ENCODE measurements at places on chromosomes 2 and 18.

DNA sequence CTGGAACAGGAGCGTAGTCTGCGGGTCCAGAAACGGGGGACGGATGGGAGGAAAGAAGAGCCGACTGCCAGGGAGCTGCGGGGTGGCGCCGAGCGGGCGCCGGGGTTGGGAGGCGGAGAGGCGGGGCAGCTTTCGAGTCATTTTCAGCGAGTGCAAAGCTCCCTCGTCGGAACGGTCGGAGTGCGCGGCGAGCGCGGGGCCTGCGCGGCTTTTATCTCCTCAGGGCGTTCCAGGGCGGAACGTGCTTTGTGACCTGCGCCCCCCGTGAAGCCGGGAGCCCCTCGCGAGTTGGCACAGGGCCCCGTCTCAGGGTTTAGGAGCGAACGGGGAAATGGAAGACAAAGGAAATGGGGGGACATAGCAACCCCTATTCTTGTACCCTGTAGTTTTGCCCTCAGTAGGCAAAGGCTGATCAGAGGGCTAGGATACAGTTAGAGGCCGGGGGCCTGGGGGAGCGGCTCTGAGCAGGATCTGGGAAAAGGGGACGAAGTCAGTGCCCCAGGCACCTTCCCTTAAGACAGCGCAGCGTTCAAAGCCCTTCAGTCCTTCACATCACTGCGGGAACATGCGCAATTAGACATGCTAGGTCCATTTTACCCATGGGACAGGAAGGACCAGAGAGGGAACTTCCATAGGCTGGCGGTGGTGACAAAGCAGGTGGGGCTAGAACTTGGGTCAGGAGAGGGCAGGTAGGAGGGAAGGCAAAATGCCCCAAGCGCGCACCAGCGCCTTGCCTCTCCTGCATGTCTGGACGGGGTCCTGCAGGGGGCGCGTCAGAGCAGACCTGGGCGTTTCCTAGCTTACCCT is 60.1 kb upstream of the IL1RL1 start:
- peak; percentile 49 for DNase-seq

- no peak for DNase-seq
Observed at GRCh38 chr18:23238152-23238531, 102.9 kb downstream of the CABLES1 start.

- no peak for DNase-seq
Observed at GRCh38 chr2:112006076-112006410, 49.0 kb upstream of the TMEM87B start.

DNA sequence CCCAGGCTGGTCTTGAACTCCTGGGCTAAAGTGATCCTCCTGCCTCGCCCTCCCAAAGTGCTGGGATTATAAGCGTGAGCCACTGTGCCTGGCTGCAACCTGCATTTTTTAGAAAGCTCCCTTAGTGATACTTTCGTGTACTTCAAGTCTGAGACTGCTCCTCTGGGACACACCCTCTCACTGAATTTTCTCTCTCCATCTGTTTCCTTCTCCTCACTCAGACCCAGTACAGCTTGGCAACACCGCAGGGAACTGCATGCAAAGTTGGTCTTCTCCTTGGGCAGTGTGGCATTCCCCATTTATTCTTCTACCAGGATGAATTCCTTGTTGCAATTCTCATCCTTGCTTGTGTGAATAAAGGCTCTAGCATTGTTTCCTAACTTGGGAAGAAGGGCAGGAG is 175.9 kb downstream of the LPIN1 start:
- DNase-seq = no peak

DNA sequence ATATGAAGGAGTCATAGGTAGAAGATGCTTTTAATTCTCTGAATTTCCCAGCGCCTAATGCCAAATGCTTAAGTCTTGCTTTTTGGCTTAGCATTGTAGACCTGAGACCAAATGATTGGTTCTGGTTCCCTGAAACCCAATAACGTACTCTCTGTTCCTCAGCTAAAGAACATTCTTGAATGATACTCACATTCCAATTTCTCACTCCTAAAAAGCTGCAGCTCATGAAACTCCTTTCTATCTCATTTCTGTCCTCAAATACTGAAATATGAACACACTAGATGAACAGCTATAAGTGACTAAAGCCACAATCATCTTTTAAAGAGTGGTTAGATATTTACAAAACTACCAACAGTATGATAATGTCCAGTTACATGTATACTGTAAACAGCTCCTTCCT is 272.1 kb downstream of the SLC8A1 start:
- no peak for DNase-seq

DNA sequence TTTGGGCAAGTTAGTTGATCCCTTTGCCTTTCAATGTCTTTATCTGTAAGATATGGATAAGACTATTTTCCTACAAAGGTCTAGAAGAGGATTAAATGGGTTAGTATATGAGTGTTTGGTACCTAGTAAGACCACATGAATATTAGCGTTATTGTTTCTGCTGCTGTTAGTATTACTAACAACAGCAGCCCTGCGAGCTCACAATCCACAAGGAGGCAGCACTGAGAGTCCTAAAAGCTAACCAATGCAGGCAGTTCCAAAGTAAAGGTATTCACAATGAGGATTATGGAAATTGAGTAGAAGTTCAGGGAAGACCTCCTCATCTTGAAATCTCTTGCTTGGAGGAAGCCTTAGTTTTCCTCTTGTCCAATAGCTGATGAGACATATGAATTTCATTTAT is 248.9 kb downstream of the TDRD15 start:
- DNase-seq = no peak

DNA sequence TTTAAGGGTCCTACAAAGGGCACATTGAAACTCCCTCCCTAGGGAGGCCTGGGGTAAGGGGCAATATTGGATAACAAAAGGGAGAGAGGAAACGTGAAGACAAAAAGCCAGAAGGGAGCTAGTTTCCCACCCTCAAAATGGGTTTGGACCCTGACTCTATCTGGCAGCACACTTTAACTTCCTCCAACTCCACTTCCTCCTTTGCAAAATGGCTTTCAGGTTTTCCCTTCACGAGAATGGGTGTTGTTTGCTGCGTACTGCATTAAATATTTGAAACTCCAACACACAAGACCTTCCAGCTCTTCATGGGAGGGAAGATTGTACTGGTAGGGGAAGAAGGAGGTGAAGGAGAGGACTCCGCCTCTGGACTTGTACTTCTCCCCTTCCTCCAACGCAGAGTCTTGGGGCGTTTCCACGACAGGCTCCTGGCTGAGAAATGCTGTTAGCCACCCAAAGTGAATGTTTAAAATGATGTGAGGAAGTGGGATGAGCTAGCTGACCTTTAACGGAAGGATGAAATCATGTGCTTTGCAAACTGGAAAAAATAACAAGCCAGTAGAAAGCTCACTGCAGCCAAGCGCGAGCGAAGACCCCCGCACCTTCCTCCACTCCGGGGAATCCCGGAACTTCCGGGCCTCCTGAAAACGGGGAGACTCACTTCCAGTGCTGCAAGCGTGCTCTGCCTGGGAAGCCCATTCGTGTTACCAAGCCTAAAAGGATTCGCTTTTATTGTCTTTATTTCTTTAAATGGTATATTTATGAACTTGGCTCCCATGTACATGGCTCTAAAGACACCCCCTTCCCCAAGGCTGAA is 85.6 kb downstream of the VIT start:
- DNase-seq = no peak

DNA sequence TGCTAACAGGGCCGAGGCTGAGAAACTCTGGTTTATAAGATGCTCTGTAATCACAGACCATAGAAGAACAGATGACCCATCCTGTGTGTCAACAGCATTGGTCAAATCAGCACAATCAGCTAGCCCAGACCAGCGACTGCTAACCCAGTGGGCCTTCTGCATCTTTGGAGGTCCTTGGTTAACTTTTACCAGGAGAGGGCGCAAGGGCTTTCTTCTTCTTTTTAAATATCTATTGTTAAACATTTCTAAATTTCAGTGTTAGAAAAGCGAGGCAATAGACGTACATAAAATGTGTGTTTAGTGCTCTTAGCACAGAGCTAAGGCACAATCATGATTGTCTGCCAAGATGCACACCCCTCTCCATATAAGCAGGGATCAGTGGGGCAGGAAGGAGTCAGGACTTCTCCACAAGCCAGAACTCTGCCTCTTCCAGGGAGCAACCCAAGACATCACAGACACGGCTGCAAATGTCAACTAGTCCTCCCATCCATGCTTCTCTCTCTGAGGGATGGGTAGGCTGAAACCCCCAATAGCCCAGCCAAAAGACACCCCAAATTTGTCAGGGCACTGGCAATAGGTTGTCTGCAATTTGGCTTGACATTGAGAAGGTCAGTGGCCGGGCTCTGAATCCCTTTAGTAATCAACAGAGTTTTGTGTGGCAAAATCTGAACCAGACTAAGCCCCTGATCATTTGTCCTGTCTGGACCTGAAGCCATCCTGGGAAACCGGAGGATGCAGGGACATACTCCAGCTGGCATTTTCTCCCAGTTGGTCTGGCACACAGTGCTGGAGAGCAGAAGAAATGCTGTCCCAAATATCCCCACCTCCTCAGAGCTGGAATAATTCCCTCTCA is 188.2 kb downstream of the BCL2 start:
- peak; percentile 76 for DNase-seq

DNA sequence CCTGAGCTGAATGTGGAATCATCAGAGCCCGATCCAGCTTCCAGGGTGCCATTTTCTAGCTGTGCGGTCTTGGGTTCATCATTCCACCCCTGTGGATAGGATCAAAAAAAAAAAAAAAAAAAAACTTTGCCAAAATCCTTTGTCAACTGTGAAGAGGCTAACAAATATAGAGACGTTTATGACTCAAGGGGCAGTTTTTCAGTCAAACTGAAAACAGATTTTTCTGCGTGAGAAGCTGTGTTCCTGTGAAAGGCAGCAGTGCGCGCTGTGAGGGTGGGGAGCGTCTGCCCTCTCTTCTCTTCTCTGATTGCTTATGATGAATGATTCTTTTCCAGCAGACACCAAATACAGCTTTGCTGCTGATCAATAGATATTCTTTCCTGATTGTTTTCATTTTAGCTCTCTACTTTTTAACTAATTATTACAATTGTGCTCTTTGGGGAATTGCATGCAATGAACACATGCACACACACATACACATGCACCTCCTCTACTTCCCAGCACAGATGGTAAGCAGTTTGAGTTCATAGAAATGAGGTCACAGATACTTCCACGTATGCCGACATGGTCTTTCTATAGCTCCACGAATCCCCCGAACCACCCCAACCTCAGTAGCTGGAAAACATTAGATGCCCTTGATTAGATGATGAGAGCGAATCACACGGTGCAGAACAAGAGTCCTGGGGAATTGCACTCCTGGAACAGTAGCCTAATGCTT is 175.4 kb downstream of the NRP2 start:
- DNase-seq = no peak

DNA sequence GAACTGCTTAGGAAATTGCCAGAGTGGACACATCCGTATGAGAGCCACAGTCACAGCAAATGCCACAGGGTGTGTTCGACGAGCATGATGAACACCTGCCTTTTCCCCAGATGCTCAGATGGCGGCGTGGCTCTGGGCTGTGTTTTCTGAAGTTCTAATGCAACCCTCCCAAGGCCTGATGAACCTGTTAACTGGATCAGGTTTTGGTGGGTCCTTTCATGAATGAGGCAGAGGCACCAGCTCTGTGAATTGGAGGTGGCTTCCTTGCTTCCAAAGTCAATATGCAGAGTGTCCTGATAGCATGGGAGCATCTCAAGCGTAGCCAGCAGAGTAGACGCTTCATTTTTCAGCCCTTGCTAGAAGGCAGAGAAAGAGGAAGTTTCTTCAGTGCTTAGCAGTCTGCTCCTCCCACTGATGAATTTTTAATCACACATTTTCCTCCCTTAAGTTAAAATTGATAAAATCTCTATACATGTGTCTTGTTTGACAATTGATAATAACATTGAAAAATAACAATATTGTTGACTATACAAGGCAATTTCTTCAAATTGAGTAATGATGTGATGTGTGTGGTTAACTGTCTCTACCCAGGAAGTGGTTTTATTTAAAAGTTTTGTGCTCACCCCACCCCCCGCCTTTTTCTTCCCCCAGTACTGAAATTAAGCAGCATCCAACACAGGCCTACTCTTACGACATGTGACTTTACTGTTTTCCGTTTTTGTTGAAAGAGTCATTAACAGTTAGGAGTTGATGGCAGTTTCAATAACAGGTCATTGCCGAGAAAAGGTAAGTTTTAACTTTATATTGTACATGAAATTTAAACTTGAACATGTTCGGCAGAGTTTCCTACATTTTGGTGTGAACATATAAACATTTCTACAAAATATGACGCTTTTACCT is at the start of gene ARHGAP15:
ARHGAP15 (plus strand) TSS at position 739 of the 900 bp plus-strand sequence.
- DNase-seq = peak; percentile 92

- peak; percentile 15 for DNase-seq
Observed at GRCh38 chr2:136214307-136215200, 96.6 kb upstream of the CXCR4 start.

GRCh38 chr2:64203131-64203857 is 59.1 kb upstream of the PELI1 start:
- peak; percentile 54 for DNase-seq

- no peak for DNase-seq
Observed at GRCh38 chr2:196500686-196501431, 138.7 kb upstream of the CCDC150 start.

- no peak for DNase-seq
Observed at GRCh38 chr2:199818026-199818425, 33.0 kb downstream of the FTCDNL1 start.

- DNase-seq = no peak
Observed at GRCh38 chr2:27552941-27553340, 29.9 kb upstream of the ZNF512 start.

- no peak for DNase-seq
Observed at GRCh38 chr2:41602341-41602740, 445.5 kb upstream of the PKDCC start.

DNA sequence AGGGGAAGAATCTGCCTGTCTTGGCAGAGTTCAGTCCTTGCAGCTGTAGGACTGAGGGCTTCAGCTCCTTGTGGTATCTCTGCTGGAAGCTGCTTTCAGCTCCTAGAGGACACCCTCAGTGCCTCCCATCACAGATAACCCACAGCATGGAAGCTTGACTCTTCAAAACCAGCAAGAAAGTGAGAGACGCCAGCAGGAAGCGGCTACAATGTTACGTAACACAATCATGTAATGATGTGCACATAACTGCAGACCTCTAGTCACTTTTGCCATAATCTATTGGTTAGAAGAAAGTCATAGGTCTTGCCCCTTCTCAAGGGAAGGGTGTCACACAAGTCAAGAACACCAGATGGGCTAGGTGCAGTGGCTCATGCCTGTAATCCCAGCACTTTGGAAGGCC is 69.1 kb upstream of the AFF3 start:
- no peak for DNase-seq

- DNase-seq = no peak
Observed at GRCh38 chr18:45844938-45845337, 19.5 kb downstream of the SIGLEC15 start.

- peak; percentile 55 for DNase-seq
Observed at GRCh38 chr2:64698668-64699444, 45.1 kb upstream of the SERTAD2 start.

GRCh38 chr2:183868153-183868552 is 730.2 kb upstream of the ZNF804A start:
- no peak for DNase-seq

GRCh38 chr2:106307860-106308259 is 113.8 kb upstream of the UXS1 start:
- no peak for DNase-seq

GRCh38 chr18:43588838-43589237 is 311.5 kb upstream of the SYT4 start:
- no peak for DNase-seq

- no peak for DNase-seq
Observed at GRCh38 chr2:151029406-151030157, 232.1 kb downstream of the RBM43 start.

GRCh38 chr2:155256803-155257202 is 558.3 kb downstream of the KCNJ3 start:
- DNase-seq = no peak

Measured in CD4-positive, alpha-beta T cell treated with Interleukin-4 for 4 hours (primary cell).